ENCODE measurements at places on chromosomes 5 and 9.

- DNase-seq, result no peak
These were observed 988.7 kb upstream of the ARRDC3 start for GRCh38 chr5:92371889-92372235.

- DNase-seq, result no peak
These were observed 91.9 kb upstream of the CHD1 start for GRCh38 chr5:99020698-99021048.

GRCh38 chr9:38334234-38334633, 58.3 kb upstream of the ALDH1B1 start:
- no peak for DNase-seq

DNA sequence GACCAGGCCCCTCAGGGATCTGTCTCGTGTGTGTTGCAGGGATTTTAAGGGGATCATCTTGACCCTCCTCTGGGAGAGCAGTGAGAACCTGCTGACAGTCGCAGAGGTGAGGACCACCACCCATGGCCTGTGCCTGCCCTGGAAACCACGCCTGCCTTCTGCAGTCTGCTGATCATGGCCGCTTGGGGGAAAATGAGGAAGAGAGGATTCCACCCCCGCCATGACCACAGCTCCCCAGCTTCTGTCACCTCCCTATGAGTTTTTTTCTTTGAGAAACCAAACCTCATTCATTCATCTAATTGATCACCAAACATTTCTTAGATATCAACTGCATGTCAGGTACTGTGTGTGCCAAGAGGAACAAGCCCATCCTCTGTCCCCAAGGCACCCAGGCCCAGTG, 46.3 kb upstream of the TDRD7 start:
- no peak for DNase-seq

DNA sequence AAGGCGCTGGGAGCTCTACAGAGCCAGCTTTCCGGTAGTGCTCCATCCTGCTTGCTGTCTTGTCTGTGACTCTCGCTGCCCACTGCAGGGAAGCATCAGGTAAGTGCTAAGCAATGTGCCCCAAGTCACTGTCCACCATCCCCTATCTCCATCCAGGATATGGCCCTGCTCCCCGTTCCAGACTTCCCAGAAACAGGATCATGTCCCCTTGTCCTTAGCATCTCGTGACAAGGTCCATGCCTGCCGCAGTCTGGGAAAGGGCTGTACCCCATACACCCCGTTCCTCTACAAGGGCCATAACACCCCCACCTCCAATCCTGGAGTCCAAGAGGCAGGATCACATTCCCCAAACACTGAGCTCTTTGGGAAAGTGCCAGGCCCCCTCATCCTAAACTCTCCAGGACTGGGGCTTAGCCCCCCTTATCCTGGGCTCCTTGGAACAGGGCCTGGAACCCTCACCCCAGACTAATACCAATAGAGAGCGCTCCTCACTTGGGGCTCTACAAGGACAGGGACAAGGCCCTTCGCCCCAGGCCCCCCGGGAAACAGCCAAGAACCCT, 566 bp downstream of the RPP25L start:
- DNase-seq, result no peak

Measured in hippocampal formation (tissue), 2 donors.